ENCODE measurements at places on chromosomes 11 and 22.

DNA sequence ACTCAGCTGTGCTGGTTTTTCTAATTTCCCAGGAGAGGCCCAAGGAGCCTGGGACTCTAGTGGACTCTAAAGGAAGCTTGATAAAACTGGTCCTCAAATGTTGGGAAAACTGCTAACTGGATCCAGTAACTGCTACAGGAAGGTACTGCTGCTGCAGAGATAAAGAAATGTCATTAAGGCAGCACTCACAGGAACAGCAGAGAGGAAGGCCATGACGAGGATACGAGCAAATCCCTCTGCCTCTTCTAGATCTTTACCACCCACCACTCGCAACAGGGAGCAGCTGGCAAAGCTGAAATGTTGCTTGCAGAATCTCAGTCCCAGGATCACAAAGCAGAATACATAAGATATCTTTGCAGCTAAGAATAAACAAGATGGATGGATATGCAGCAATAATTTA lies 23.5 kb downstream of the TTC28 start:
- DNase-seq = no peak

- DNase-seq = no peak
Measured at GRCh38 chr11:2722955-2723354, 23.2 kb upstream of the KCNQ1OT1 start.

DNA sequence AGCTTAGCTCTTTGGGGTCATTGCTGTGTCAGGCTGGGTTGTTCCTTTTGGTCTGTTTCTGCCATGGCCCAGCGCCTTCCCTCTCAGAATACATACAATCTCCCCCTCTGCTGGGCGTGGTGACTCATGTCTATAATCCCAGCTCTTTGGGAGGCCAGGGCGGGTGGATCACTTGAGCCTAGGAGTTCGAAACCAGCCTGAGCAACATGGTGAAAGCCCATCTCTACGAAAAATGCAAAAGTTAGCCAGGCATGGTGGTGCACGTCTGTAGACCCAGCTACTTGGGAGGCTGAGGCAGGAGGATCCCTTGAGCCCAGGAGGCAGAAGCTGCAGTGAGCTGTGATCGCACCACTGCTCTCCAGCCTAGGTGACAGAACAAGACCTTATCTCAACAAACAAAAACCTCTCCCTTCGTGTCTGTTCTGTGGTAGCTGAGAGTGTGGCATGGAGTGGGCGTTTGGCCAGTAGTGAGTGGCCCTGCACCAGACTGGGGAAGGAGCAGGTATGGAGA lies 46.7 kb upstream of the RAB1B start:
- DNase-seq = no peak

DNA sequence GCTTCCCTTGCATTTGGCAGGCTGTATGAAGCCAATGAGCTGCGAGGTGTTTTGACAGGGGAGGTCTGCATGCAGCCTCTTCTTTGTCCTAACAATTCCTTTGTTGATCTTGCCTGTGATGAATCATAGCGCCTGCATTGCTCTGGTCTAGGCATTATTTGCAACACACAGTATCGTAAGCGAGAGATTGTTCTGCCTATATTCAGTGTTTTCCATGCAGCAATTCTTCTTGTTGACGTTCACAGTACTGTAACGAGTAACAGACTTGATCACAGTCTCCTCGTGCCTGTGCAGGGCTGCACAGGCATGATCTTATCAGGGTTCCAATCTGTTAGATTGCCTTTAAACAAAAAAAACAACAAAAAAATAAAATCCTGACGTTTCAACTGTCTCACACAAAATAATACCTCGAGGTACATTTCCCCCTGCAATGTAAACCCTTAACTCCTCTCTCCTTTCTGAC lies 13.9 kb upstream of the ADSL start:
- DNase-seq = peak; percentile 72

GRCh38 chr22:23888615-23889401 lies 5.4 kb upstream of the MIF start:
- peak; percentile 10 for DNase-seq
